ENCODE measurements at places on chromosomes 2 and 18. TPM values are rescaled to one million over a fixed set of nuclear protein-coding genes. Genes with fewer than 3 reads are reported as not detected.

DNA sequence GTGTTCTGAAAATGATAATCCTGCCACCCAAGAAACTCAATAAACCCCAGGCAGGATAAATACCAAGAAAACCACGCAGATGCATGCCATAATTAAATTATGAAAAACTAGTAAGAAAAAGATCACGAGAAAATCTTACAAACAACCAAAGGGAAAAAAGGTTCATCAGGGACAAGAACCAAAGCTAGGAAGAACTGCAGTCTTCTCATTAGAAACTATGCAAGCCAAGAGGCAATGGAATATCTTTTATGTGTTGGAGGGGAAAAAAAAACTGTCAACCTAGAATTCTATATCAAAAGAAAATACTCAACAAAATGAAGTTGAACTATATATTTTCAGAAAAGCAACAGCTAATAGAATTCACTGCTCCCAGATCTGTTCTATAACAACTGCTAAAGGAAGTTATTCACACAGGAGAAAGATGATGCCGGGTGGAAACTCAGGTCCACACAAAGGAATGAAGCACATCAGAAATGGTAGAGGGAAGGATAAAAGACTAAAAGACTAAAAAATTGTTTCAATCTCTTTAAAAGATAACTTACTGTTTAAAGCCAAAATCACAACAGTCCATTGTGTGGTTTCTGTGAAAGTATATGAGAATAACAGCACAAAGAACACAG is 55.0 kb downstream of the NDUFA10 start:
- H3K27me3 ChIP-seq, result no peaks in the 10 kb centered on the region
- H3K4me1 ChIP-seq, result no peaks in the 10 kb centered on the region
- no peak overlapping the region for H3K27ac ChIP-seq
- peaks cover 95% of the 10 kb centered on the region for H3K36me3 ChIP-seq
- H3K4me3 ChIP-seq, result peak overlapping the region; percentile 2

DNA sequence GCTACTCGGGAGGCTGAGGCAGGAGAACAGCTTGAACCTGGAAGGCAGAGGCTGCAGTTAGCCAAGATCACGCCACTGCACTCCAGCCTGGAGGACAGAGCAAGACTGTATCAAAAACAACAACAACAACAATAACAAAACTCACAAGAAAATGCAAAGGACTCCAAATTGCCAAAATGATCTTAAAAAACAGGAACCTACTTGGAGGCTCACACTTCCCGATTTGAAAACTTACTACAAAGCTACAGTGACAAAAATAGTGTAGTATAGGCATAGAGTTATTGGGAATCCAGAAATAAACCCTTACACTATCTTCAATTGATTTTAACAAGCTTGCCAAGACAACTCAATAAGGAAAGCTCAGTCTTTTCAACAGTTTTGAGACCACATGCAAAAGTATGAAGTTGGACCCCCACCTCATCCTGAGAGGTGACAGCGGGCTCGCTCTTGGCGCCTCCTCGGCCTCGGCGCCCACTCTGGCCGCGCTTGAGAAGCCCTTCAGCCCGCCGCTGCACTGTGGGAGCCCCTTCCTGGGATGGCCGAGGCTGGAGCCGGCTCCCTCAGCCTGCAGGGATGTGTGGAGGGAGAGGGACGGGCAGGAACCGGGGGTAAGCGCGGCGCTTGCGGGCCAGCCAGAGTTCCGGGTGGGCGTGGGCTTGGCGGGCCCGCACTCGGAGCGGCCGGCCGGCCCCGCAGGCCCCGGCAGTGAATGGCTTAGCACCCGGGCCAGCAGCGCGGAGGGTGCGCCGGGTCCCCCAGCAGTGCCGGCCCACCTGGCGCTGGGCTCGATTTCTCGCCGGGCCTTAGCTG is 18.3 kb upstream of the ACVR2A start:
- H3K36me3 ChIP-seq, result no peaks in the 10 kb centered on the region
- no peaks in the 10 kb centered on the region for H3K27me3 ChIP-seq
- DNase-seq, result no peak
- no peak overlapping the region for H3K4me3 ChIP-seq
- H3K27ac ChIP-seq, result no peak overlapping the region

DNA sequence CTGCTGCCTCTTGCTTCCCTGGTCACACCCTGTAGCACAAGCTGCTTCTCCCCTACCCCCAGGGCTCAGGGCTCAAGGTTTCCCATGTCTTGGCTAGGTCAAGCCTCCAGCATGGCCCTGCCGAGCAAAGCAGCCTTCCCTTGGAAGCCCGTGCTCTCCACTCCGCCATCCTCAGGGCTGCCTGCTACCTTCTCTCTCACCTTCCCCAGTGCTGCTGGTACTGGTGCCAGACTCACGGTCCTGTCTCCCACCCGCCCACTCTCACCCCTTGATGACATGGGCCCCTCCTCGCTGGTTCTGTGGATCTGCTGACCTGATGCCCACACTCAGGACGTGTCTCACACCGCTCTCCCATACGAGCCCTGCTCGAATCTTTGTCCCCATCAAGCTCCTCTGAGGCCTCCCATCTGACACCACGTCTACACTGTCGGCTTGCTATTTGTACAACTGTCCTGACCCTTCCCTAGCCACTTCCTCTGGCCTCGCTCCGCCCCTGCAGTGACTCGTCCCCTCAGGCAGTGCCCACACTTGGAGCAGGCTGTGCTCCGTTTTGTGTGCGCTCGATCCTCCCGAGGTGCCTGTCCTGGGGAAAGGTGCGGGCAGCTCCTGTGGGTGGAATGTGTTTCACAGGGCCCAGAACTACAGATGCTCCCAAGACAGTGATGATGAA is 49.9 kb downstream of the ZAP70 start:
- H3K27me3 ChIP-seq, result no peaks in the 10 kb centered on the region
- H3K4me1 ChIP-seq, result no peaks in the 10 kb centered on the region
- H3K36me3 ChIP-seq, result peaks cover 88% of the 10 kb centered on the region
- no peak overlapping the region for H3K27ac ChIP-seq

GRCh38 chr2:180657054-180657453 is 323.4 kb upstream of the UBE2E3 start:
- peaks cover 2% of the 10 kb centered on the region for H3K27me3 ChIP-seq
- H3K4me1 ChIP-seq, result no peaks in the 10 kb centered on the region
- H3K4me3 ChIP-seq, result no peak overlapping the region
- no peaks in the 10 kb centered on the region for H3K36me3 ChIP-seq
- DNase-seq, result no peak

DNA sequence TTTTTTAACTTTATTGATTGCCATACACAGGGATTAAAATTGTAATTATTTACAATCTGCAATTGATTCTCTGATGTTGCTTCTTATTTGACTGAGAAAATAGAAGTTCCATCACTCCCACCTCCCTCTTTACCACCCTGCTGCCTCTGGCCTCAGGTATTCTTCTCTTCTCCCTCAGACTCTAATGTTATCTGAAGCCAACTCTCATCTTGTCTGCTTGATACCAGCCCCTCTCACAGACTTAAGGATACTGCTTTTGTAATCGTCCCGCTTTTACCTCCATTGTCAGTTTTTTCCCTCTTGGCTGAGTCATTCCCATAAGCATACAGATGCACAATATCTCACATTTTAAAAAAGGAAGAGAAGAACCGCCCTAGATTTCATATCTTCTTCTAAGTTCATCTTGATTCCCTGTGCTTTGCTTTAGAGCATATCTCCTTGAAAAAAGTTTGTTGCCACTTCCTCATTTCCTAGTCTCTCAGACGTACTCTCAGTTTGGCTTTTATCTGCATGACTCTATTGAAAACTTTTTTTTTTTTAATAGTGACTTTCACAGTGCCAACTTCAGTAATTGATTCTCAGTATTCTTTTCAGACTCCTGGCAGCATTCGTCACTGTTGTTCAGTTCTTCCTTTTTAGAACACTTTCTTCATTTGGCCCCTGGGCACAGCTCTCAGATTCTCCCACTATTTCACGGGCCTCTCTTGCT is 31.1 kb downstream of the SPAG16 start:
- no peak for DNase-seq
- no peaks in the 10 kb centered on the region for H3K4me1 ChIP-seq
- no peaks in the 10 kb centered on the region for H3K36me3 ChIP-seq
- H3K27ac ChIP-seq, result no peak overlapping the region

- H3K36me3 ChIP-seq, result peaks cover 6% of the 10 kb centered on the region
- H3K4me3 ChIP-seq, result no peak overlapping the region
- no peaks in the 10 kb centered on the region for H3K27me3 ChIP-seq
- H3K27ac ChIP-seq, result no peak overlapping the region
- H3K4me1 ChIP-seq, result peaks cover 29% of the 10 kb centered on the region
These were observed 1.1 kb upstream of the CEP192 start for GRCh38 chr18:12990123-12990475.

- no peak for DNase-seq
- H3K27me3 ChIP-seq, result no peaks in the 10 kb centered on the region
- H3K4me3 ChIP-seq, result no peak overlapping the region
- H3K27ac ChIP-seq, result no peak overlapping the region
- H3K4me1 ChIP-seq, result no peaks in the 10 kb centered on the region
These were observed 1116.4 kb downstream of the SOCS6 start for GRCh38 chr18:71405169-71405809.

GRCh38 chr2:147490401-147491261 is 354.2 kb upstream of the ACVR2A start:
- no peaks in the 10 kb centered on the region for H3K27me3 ChIP-seq
- no peaks in the 10 kb centered on the region for H3K36me3 ChIP-seq
- DNase-seq, result no peak
- H3K4me1 ChIP-seq, result no peaks in the 10 kb centered on the region
- no peak overlapping the region for H3K27ac ChIP-seq

DNA sequence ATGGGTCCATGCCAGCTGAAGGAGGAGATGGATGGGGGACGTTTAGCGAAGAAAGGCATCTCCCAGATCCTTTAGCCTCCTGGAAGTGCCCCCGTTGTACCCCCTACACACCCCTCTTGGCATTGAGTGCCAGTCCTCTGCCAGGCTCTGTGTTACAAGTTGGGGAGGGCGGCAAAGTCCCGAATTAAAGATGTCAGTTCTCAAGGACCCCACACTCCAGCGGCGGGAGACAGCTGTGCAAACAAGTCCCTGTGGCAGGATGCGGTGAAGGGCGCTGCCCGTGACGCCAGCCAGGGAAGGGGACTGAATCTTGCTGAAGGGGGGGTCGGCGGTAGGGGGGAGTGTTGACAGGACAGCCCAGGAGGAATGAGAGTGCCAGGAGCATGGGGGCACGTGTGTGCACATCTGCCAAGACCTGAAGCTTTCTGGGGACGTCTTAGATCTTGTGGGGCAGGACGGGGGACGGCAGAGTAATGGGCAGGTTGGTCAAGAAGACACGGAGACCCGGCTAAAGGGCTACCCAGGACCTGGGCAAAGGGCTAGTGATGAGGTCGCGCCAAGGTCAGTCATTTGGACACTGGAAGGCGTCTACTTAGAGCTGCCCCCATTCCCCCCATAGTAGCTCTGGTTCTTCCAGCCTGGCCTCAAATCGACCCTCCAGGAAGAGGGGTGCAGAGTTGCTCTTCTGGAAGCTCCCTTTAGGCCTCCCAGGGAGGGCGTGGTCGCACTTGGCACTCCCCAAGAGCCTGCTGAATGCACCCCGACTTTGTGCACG is 2.8 kb upstream of the CTDSP1 start:
- DNase-seq, result peak; percentile 55
- peaks cover 39% of the 10 kb centered on the region for H3K36me3 ChIP-seq
- H3K27ac ChIP-seq, result peak overlapping the region; percentile 91
- H3K4me3 ChIP-seq, result peak overlapping the region; percentile 92

GRCh38 chr2:237977380-237977779 is 10.6 kb downstream of the UBE2F start:
- DNase-seq, result no peak
- H3K27ac ChIP-seq, result no peak overlapping the region
- H3K4me3 ChIP-seq, result no peak overlapping the region
- H3K27me3 ChIP-seq, result no peaks in the 10 kb centered on the region
- H3K36me3 ChIP-seq, result peaks cover 66% of the 10 kb centered on the region

DNA sequence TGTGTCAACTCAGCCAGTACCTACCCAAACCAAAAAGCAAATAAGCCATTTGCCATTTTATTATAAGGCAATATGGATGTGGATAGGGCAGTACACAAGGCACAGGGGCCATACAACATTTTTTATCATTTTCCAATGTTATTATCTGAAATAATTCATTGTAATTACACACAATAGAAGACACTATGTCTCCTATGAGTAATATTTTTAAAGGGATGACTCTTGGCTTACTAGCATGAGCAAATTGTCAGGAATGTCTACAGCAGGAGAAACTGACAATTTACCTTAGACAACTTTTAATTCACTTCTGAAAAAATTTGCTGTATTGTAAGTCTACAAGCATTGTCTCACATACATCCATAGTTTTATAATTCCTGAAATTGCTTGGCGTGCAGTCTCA is 1193.9 kb upstream of the CELF4 start:
- H3K27me3 ChIP-seq, result no peaks in the 10 kb centered on the region
- H3K36me3 ChIP-seq, result no peaks in the 10 kb centered on the region
- no peak for DNase-seq
- H3K4me3 ChIP-seq, result no peak overlapping the region
- no peak overlapping the region for H3K27ac ChIP-seq
- H3K4me1 ChIP-seq, result no peaks in the 10 kb centered on the region

- peaks cover 34% of the 10 kb centered on the region for H3K4me1 ChIP-seq
- H3K4me3 ChIP-seq, result peak overlapping the region; percentile 3
- H3K36me3 ChIP-seq, result peaks cover 31% of the 10 kb centered on the region
- H3K27me3 ChIP-seq, result no peaks in the 10 kb centered on the region
These were observed 29.6 kb downstream of the ARHGAP15 start for GRCh38 chr2:143158551-143159485.

GRCh38 chr2:98578231-98578630 is 30.1 kb downstream of the COA5 start:
- H3K4me1 ChIP-seq, result no peaks in the 10 kb centered on the region
- no peak overlapping the region for H3K4me3 ChIP-seq
- no peaks in the 10 kb centered on the region for H3K27me3 ChIP-seq
- no peak for DNase-seq
- H3K36me3 ChIP-seq, result peaks cover 100% of the 10 kb centered on the region

GRCh38 chr2:25342372-25343186 is 854 bp upstream of the DNMT3A start:
- H3K4me3 ChIP-seq, result peak overlapping the region; percentile 78
- peak; percentile 73 for DNase-seq
- H3K27me3 ChIP-seq, result no peaks in the 10 kb centered on the region
- H3K4me1 ChIP-seq, result peaks cover 7% of the 10 kb centered on the region

GRCh38 chr2:15546297-15547098 is 14.6 kb downstream of the NBAS start:
- no peak for DNase-seq
- no peak overlapping the region for H3K27ac ChIP-seq
- H3K4me1 ChIP-seq, result no peaks in the 10 kb centered on the region
- no peak overlapping the region for H3K4me3 ChIP-seq
- no peaks in the 10 kb centered on the region for H3K27me3 ChIP-seq
- peaks cover 43% of the 10 kb centered on the region for H3K36me3 ChIP-seq

- DNase-seq, result no peak
- H3K36me3 ChIP-seq, result no peaks in the 10 kb centered on the region
- no peak overlapping the region for H3K27ac ChIP-seq
- H3K4me3 ChIP-seq, result no peak overlapping the region
- H3K27me3 ChIP-seq, result no peaks in the 10 kb centered on the region
These were observed 65.4 kb upstream of the VRK2 start for GRCh38 chr2:57981083-57981768.

GRCh38 chr18:7541835-7542234 is 25.3 kb upstream of the PTPRM start:
- H3K27me3 ChIP-seq, result no peaks in the 10 kb centered on the region
- no peaks in the 10 kb centered on the region for H3K4me1 ChIP-seq
- no peak overlapping the region for H3K27ac ChIP-seq
- H3K36me3 ChIP-seq, result no peaks in the 10 kb centered on the region
- DNase-seq, result no peak
- no peak overlapping the region for H3K4me3 ChIP-seq

DUSP2 gene
- polyA plus RNA-seq, result 48.4 TPM

MAB21L4 gene
- polyA plus RNA-seq, result not detected

PLB1 gene
- 23.9 TPM for polyA plus RNA-seq

MOGAT1 gene
- not detected for polyA plus RNA-seq

FZD7 gene
- 0.28 TPM for polyA plus RNA-seq

ZDBF2 gene
- 0.03 TPM for polyA plus RNA-seq

C2orf72 gene
- not detected for polyA plus RNA-seq

CMPK2 gene
- 16.8 TPM for polyA plus RNA-seq

PRSS56 gene
- not detected for polyA plus RNA-seq

NTSR2 gene
- polyA plus RNA-seq, result not detected

ALK gene
- not detected for polyA plus RNA-seq

Data from CD14-positive monocyte (primary cell).